Keratinocyte (primary cell): ENCODE measurements at places on chromosomes 1 and 21. TPM values are rescaled to one million over a fixed set of nuclear protein-coding genes. Genes with fewer than 3 reads are reported as not detected.

The RNF186 gene
- polyA plus RNA-seq = not detected in 3 replicates

The CD1E gene
- not detected in 3 replicates for polyA plus RNA-seq

The LRRC42 gene
- polyA plus RNA-seq = 45.7 to 70.6 TPM (median 61.8 TPM) in 3 replicates

DNA sequence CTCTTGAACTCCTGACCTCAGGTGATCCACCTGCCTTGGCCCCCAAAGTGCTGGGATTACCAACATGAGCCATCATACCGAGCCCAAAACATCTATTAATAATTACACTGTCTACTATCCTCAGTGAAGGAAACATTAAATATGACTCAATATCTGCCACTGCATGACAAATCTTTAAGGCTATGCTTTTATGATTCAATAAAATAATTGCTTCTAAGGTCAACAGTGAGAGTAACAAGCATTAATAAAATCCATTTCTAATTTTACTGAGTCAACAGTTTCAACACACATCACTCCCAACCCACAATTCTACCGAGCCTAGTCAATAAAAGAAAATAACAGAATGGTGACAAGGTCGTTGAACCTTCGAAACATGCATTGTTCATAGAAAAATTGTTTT, 125.5 kb upstream of the CHRM3 start:
- no peaks in the 10 kb centered on the region for H3K36me3 ChIP-seq
- no peak overlapping the region for H3K4me3 ChIP-seq
- DNase-seq = no peak
- H3K4me1 ChIP-seq = no peaks in the 10 kb centered on the region
- no peaks in the 10 kb centered on the region for H3K27me3 ChIP-seq

GRCh38 chr1:245880754-245881403, 626.2 kb downstream of the SMYD3 start:
- H3K27ac ChIP-seq = no peak overlapping the region
- no peak for DNase-seq

The TSACC gene
- 2.2 to 5.4 TPM (median 2.5 TPM) in 3 replicates for polyA plus RNA-seq

DNA sequence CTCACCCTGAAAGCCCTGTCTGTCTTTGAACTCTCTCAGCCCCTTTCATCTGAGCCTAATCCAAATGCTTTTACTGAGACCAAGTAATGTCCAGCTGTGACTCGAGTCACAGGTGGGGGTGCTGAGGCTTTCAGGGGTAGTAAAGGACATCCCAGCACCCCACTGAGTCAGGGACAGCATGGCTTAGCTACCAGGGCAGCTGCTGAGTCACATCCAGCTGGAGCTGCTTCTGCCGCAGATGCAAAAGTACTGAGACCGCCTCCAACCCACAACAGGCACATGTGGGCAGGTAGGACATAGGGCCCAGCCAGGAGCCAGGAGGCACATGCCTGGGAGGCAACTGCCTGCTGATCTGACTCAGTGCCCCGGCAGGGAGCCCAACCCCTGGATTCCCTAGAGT, 6.7 kb upstream of the VSIG8 start:
- no peaks in the 10 kb centered on the region for H3K27me3 ChIP-seq
- no peaks in the 10 kb centered on the region for H3K36me3 ChIP-seq
- peak; percentile 81 for DNase-seq
- peak overlapping the region; percentile 46 for H3K27ac ChIP-seq
- H3K4me3 ChIP-seq = no peak overlapping the region
